ENCODE measurements at places on chromosomes 6 and 20.

DNA sequence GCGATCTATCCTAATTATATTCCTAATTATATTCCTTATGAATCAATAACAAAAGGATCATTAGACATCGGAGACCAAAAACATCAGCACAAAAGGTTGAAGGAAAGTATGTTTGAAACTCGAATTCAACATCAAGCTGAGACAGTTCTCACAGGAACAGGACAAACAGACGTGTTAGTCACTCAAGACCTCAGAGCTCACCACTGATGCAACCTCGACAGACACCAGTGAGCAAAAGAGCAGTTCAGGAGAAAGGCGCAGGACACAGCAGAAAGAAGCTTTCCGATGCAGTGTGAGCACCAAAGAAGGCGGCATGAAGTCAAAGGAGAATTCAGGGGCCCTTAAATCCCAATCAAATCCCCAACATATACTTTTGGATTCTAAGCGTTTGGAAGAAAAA, 6.3 kb upstream of the RAMACL start:
- DNase-seq, result no peak

- DNase-seq, result no peak
Observed at GRCh38 chr20:38523697-38524096, 51.1 kb downstream of the RALGAPB start.

- no peak for DNase-seq
Observed at GRCh38 chr20:31494131-31494530, 19.0 kb downstream of the REM1 start.

GRCh38 chr6:106501960-106502371, 127.3 kb downstream of the RTN4IP1 start:
- DNase-seq, result no peak

GRCh38 chr20:16966276-16966880, 218.2 kb downstream of the OTOR start:
- no peak for DNase-seq

- DNase-seq, result no peak
Observed at GRCh38 chr6:44339763-44340625, 2.5 kb upstream of the SPATS1 start.

DNA sequence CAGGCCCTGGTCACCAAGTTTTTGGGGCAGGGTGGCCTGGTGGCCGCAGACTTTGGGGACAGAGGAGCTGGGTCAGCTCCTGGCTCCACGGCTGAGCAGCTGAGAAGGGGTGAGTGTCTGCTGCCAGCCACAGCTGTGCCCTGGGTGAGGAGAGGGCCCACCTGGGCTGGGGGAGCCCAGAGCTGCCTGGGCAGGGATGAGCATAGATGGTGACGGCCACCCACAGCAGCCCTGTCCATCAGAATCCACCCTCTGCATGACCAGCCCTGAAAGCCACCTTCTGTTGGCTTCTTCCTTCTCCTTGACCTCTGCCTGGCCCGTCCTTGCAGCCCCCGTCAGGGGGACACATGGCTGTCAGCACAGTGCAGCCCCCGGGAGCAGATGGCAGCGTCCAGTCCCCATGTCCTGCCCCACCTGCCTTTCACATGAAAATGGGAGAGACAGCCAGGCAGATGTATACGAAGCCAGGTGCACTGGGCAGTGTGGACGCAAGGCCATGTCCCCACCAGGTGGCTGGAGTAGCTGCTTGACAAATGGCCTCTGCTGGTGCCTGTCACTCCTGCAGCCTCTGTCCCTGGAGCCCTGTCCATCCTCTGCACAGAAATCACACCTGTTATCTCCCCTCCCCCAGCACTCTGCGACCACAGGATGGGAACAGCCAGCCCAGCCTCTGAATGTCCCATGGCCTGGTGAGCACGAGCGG, 220.8 kb downstream of the PREX1 start:
- no peak for DNase-seq

DNA sequence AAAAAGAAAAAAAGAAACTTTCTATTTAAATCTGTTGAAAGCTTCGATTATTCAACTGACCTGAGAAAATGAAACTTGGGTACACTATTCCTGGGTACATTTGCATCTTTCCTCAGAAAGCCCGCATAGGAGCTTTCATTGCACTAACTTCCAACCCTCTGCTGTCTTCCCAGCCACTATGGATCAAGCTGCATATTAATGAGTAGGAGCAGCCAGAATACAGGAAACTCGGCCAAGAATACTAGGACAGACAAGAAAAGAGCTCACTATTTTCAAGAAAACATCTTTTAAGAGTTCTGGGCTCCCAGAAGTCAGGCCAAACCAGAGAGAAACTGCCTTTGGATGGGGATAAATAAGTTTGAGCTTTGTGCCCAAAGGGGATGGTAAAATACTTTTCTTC, 135.0 kb upstream of the CCDC28A start:
- DNase-seq, result peak; percentile 53

- no peak for DNase-seq
Observed at GRCh38 chr6:46012834-46013233, 2.8 kb downstream of the CLIC5 start.

- no peak for DNase-seq
Observed at GRCh38 chr6:89024456-89024855, 56.1 kb upstream of the PNRC1 start.
